ENCODE measurements at places on chromosomes 7 and 10.

- no peaks in the 10 kb centered on the region for H3K36me3 ChIP-seq
- H3K4me1 ChIP-seq: no peaks in the 10 kb centered on the region
- H3K27ac ChIP-seq: no peak overlapping the region
- DNase-seq: no peak
- no peaks in the 10 kb centered on the region for H3K27me3 ChIP-seq
- no peak overlapping the region for H3K4me3 ChIP-seq
Observed at GRCh38 chr7:154540596-154540995, 462.3 kb downstream of the PAXIP1 start.

GRCh38 chr7:94154858-94155257 lies 150.7 kb upstream of the BET1 start:
- H3K27ac ChIP-seq: no peak overlapping the region
- H3K4me3 ChIP-seq: no peak overlapping the region
- no peaks in the 10 kb centered on the region for H3K4me1 ChIP-seq

DNA sequence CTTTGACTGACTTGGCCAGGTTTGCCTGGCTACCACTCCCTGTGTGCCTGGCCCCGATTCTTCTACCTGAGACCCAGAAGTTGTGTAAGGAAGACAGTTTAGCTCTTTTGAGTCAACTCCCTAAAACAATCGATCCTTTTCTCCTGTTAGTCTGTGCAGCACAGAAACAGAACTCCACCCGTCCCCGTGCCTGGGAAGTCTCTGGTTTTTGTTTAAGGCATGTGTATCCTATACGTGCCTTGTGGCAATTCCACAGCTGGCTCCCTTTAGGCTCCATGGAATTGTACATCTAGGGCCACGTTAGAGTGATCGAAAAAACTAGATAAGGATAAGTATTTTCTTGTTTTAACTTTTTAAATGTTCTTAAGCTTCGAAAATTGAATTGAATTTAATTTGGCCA lies 131.6 kb downstream of the BICC1 start:
- H3K27me3 ChIP-seq: no peaks in the 10 kb centered on the region
- no peak overlapping the region for H3K4me3 ChIP-seq
- DNase-seq: no peak
- H3K36me3 ChIP-seq: no peaks in the 10 kb centered on the region
- no peak overlapping the region for H3K27ac ChIP-seq

GRCh38 chr10:5555021-5555510 lies 30.3 kb downstream of the CALML3 start:
- DNase-seq: no peak
- no peaks in the 10 kb centered on the region for H3K36me3 ChIP-seq
- H3K4me1 ChIP-seq: peaks cover 15% of the 10 kb centered on the region
- H3K4me3 ChIP-seq: no peak overlapping the region
- no peak overlapping the region for H3K27ac ChIP-seq
- no peaks in the 10 kb centered on the region for H3K27me3 ChIP-seq

GRCh38 chr7:55185321-55185802 lies 166.5 kb downstream of the EGFR start:
- H3K27ac ChIP-seq: no peak overlapping the region
- H3K27me3 ChIP-seq: no peaks in the 10 kb centered on the region
- no peaks in the 10 kb centered on the region for H3K36me3 ChIP-seq
- H3K4me3 ChIP-seq: no peak overlapping the region
- DNase-seq: no peak
- H3K4me1 ChIP-seq: no peaks in the 10 kb centered on the region

GRCh38 chr10:18145652-18146051 lies 5.4 kb downstream of the CACNB2 start:
- no peak overlapping the region for H3K4me3 ChIP-seq
- no peaks in the 10 kb centered on the region for H3K36me3 ChIP-seq
- no peaks in the 10 kb centered on the region for H3K27me3 ChIP-seq
- no peak for DNase-seq
- no peaks in the 10 kb centered on the region for H3K4me1 ChIP-seq

DNA sequence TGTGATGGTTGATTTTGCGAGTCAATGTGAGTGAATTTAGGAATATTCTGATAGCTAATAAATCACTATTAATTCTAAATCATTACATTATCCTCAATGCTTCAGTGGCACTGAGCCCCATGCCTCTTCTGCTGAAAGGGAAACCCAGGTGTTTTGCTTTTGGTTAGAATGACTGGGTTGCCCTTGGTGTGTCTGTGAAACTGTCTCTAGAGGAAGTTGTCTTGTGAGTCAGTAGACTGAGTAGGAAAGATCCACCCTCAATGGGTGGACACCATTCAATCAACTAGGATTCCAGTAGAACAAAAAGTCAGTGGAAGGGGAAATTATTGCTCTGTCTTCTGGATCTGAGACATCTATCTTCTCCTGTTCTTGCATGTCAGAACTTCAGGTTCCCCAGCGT lies 472.4 kb downstream of the ANKRD7 start:
- no peak overlapping the region for H3K4me3 ChIP-seq
- no peaks in the 10 kb centered on the region for H3K4me1 ChIP-seq
- no peaks in the 10 kb centered on the region for H3K27me3 ChIP-seq
- DNase-seq: no peak
- H3K36me3 ChIP-seq: no peaks in the 10 kb centered on the region
- no peak overlapping the region for H3K27ac ChIP-seq

DNA sequence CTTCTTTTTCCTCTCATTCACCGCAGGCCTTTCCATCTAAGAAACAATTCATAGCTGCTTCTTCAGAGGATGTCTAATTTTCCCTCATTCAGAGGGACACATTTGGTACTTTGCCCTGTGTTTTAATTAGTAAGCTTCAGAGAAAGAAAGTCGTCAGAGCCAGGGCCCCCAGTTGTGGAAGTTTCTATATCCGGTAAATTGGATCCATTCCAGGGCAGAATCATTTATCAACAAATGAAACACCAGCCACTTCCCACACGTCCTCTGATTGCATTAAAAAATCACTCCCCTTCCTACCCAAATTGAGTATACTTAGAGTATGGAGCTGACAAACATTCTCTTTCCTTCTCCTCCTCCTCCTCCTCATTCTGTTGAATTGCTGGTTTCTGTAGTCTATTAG lies 205.8 kb upstream of the HDAC9 start:
- no peak overlapping the region for H3K27ac ChIP-seq
- no peaks in the 10 kb centered on the region for H3K27me3 ChIP-seq
- no peaks in the 10 kb centered on the region for H3K36me3 ChIP-seq

DNA sequence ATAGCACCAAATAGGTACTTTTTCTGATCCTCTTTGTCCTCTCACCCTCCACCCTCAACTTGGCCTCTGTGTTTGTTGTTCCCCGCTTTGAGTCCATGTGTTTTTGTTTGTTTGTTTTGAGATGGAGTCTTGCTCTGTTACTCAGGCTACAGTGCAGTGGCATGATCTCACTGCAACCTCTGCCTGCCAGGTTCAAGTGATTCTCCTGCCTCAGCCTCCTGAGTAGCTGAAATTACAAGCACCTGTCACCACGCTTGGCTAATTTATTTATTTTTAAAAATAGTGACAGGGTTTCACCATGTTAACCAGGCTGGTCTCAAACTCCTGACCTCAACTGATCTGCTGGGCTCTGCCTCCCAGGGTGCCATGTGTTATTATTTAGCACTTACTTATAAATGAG lies 5.3 kb downstream of the ZNF273 start:
- no peak overlapping the region for H3K4me3 ChIP-seq
- no peaks in the 10 kb centered on the region for H3K27me3 ChIP-seq
- H3K36me3 ChIP-seq: no peaks in the 10 kb centered on the region
- H3K4me1 ChIP-seq: peaks cover 15% of the 10 kb centered on the region

DNA sequence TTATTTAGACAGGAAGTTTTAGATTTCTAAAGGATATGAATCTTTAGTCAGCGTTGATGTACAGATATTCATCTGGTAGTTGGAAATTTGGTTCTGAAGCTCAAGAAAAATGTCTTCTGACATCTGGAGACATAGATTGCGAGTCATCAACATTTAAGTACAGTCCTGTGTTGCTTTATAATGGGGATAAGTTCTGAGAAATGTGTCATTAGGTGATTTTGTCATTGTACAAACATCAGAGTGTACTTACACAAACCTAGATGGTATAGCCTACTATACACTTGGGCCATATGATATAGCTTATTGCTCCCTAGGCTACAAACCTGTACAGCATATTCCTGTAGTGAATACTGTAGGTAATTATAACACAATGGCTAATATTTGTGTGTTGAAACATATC lies 49.6 kb upstream of the UBN2 start:
- no peak overlapping the region for H3K27ac ChIP-seq
- no peaks in the 10 kb centered on the region for H3K4me1 ChIP-seq
- no peak for DNase-seq
- no peaks in the 10 kb centered on the region for H3K36me3 ChIP-seq
- H3K4me3 ChIP-seq: no peak overlapping the region
- H3K27me3 ChIP-seq: no peaks in the 10 kb centered on the region

- no peaks in the 10 kb centered on the region for H3K27me3 ChIP-seq
- no peak for DNase-seq
- no peak overlapping the region for H3K4me3 ChIP-seq
- H3K27ac ChIP-seq: no peak overlapping the region
Observed at GRCh38 chr10:34742456-34742855, 72.6 kb downstream of the PARD3 start.

GRCh38 chr10:14438576-14438975 lies 107.9 kb upstream of the FRMD4A start:
- H3K27ac ChIP-seq: no peak overlapping the region
- no peaks in the 10 kb centered on the region for H3K4me1 ChIP-seq
- no peaks in the 10 kb centered on the region for H3K36me3 ChIP-seq

DNA sequence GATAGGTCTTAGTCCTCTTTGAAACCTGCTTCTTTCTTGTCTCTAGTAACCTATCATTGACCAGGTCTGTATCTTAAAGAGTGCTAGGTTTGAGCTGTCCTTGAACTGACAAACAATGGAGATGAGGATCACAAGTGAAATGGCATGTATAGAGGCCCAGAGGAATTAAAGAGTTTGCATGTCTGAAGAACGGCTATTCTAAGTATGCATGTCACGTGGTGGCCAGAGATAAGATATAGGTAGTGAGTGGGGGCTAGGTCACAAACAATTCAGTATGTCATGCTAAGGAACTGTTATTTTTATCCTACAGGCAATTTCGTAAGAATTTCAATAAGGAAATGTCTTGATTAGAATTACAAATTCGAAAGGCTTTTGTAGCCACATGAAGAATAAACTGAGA lies 95.3 kb downstream of the SUGCT start:
- H3K4me3 ChIP-seq: no peak overlapping the region
- no peaks in the 10 kb centered on the region for H3K27me3 ChIP-seq
- H3K36me3 ChIP-seq: no peaks in the 10 kb centered on the region
- no peak for DNase-seq
- H3K4me1 ChIP-seq: no peaks in the 10 kb centered on the region

DNA sequence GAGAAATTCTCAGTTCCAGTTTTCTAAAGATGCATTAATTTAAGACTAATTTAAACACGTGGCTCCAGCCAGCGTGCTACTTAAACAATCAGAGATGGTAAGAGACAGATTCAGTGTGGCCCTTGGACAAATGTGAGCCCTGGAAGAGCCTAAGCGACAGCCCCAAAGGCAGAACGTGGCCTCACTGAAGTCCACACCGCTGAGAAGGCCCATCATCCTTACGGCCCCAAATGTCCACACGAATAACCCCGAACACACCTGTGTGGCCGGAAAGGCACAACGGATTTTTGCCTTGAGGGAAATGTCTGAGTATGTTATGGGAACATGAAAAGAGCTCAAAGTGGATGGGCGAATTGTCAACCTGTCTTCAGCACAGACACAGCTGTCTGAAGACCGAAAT lies 3.2 kb downstream of the COX19 start:
- no peaks in the 10 kb centered on the region for H3K27me3 ChIP-seq
- H3K4me1 ChIP-seq: peaks cover 22% of the 10 kb centered on the region
- H3K27ac ChIP-seq: no peak overlapping the region
- H3K36me3 ChIP-seq: peaks cover 49% of the 10 kb centered on the region
- H3K4me3 ChIP-seq: no peak overlapping the region

DNA sequence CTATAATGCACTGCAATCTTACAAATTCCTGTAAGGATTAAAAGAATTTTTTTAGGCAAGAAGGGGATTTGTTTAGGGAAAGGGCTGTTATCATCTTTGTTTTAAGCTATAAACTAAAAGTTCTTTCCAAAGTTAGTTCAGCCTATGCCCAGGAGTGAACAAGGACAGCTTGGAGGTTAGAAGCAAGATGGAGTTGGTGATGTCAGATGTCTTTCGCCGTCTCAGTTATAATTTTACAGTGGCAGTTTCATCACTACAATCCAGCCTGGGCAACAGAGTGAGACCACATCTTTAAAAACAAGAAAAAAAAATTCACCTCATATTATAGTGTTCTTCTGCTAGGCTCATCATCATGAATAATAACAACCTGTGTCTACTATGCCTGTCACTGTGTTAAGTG lies 2.1 kb upstream of the TOMM7 start:
- DNase-seq: no peak
- peaks cover 5% of the 10 kb centered on the region for H3K4me1 ChIP-seq
- no peak overlapping the region for H3K27ac ChIP-seq
- H3K4me3 ChIP-seq: no peak overlapping the region

- H3K36me3 ChIP-seq: no peaks in the 10 kb centered on the region
- H3K27ac ChIP-seq: peak overlapping the region; percentile 48
- no peaks in the 10 kb centered on the region for H3K27me3 ChIP-seq
- no peak for DNase-seq
- no peak overlapping the region for H3K4me3 ChIP-seq
- H3K4me1 ChIP-seq: peaks cover 63% of the 10 kb centered on the region
Observed at GRCh38 chr10:79148452-79149344, 79.9 kb downstream of the ZMIZ1 start.

GRCh38 chr10:13234172-13234571 lies at the start of gene UCMA:
UCMA (minus strand) TSS chr10:13234374; CDS start chr10:13234258, 116 bp downstream.
- no peaks in the 10 kb centered on the region for H3K4me1 ChIP-seq
- no peak within 1 kb of the TSS for H3K27ac ChIP-seq
- DNase-seq: no peak
- H3K36me3 ChIP-seq: no peaks in the 10 kb centered on the region
- no peaks in the 10 kb centered on the region for H3K27me3 ChIP-seq

- no peaks in the 10 kb centered on the region for H3K36me3 ChIP-seq
- no peak overlapping the region for H3K27ac ChIP-seq
- peaks cover 11% of the 10 kb centered on the region for H3K4me1 ChIP-seq
- no peak for DNase-seq
Observed at GRCh38 chr10:69652111-69652856, 22.2 kb downstream of the FAM241B start.

- no peak overlapping the region for H3K27ac ChIP-seq
- no peaks in the 10 kb centered on the region for H3K4me1 ChIP-seq
- no peaks in the 10 kb centered on the region for H3K36me3 ChIP-seq
Observed at GRCh38 chr10:51204066-51204465, 129.8 kb downstream of the PRKG1 start.

DNA sequence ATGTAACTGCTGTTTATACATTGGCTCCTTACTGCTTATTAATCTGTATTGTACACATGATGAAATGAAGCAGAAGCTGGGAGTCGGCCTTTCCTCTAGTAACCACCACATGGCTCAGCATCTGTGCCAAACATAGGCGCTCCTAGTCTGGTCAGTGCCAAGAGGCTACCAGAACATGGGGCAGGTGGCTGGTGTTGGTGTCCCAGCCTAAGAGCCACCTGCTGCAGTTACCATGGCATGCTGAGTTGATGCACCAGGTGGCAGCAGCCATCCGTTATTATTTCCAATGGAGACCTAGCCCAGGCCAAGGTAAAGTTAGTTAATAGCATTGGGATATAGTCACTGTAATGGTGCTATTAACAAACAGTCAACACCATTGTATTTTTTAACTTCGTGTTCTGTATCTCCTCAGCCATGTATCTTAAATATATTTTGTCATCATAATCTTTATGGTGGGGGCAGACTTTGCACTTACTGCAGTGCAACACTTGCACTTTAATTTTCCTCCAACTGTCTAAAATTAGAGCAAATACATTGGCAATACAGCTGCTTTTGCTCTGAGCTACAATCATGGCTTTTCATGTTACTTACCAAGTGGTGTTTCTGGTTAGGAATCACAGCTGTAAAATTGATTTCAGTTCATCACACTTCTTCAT lies 33.1 kb downstream of the HBP1 start:
- H3K27ac ChIP-seq: no peak overlapping the region
- no peak overlapping the region for H3K4me3 ChIP-seq
- peaks cover 92% of the 10 kb centered on the region for H3K36me3 ChIP-seq
- DNase-seq: no peak
- no peaks in the 10 kb centered on the region for H3K27me3 ChIP-seq

Data from effector memory CD4-positive, alpha-beta T cell (primary cell).